ENCODE measurements at places on chromosomes 3 and 15.

GRCh38 chr3:15667484-15667883, 65.9 kb downstream of the BTD start:
- no peak for DNase-seq

DNA sequence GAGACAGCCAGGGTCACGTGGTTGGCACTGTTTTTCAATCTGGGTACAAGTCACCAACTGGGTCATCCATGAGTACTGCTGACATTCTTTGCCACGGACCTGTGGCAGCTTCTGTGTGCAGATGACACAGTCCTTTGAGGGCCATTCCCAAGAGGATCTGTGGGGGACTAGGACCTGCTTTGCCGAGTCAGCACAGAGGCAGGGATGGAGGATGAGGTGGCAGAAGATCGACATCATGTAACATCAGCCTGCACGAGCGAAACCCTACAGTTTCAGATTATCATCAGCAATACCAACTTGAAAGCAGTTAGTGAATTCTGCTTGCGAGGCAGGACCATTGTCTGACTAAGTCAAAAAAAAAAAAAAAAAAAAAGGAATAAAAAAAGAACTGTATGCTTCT, 227.7 kb downstream of the FOXP1 start:
- no peak for DNase-seq

- DNase-seq: no peak
Measured at GRCh38 chr3:45441584-45442310, 53.4 kb downstream of the LARS2 start.

- no peak for DNase-seq
Measured at GRCh38 chr15:80828796-80829195, 49.6 kb downstream of the CEMIP start.

GRCh38 chr3:64399205-64399800, 174.0 kb upstream of the PRICKLE2 start:
- no peak for DNase-seq

DNA sequence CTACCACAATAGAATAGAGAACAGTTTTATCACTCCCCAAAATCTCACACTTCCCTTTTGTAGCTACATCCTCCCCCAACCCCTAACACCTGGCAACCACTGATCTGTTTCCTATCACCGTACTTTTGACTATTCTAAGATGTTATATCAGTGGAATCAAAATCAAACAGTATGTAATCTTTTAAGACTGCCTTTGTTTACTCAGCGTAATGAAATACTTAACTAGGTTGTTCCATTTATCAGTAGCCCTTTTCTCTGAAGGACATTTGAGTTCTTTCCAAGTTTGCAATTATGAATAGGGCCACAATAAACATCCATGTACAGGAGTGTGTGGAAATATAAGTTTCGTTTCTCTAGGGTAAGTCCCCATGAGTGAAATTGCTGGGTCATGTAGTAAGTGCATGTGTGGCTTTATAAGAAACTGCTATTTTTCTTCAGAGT, 372.3 kb downstream of the SV2B start:
- no peak for DNase-seq

DNA sequence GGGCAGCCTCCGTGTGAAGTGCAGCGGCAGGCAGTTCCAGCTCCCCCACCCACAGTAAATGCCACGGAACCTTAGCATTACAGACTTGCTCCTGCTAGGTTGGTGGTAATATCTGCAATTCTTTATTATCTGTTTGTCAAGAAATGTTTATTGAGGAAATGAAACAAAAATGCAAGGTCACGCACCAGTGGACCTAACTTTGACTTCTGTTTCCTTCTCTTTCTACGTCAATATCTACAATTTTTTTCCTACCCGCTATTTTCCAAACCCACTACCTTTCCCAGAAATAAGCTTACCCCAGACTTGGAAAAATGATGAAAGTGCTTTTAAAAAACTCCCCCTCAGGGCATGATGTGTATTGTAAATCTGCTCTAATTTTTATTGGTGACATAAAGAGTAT, 18.9 kb downstream of the ILDR1 start:
- DNase-seq: no peak

GRCh38 chr3:110909839-110910238, 161.8 kb upstream of the NECTIN3 start:
- DNase-seq: no peak

- no peak for DNase-seq
Measured at GRCh38 chr15:98666841-98667240, 18.5 kb downstream of the IGF1R start.

GRCh38 chr3:133054586-133054985, 16.4 kb downstream of the TMEM108 start:
- no peak for DNase-seq

- no peak for DNase-seq
Measured at GRCh38 chr15:93088981-93089726, at the start of gene RGMA. Gene RGMA, minus strand, starts transcription at chr15:93089211. Its CDS starts 279 bp downstream, at chr15:93088932.

All from NCI-H2107 (cell line).